Stimulated activated CD4-positive, alpha-beta T cell treated with anti-CD3 and anti-CD28 coated beads, Interleukin-1b, Interleukin-23, amount 100 ng/mL, for 24 hours (primary cell): ENCODE measurements at places on chromosomes 16 and 17.

DNA sequence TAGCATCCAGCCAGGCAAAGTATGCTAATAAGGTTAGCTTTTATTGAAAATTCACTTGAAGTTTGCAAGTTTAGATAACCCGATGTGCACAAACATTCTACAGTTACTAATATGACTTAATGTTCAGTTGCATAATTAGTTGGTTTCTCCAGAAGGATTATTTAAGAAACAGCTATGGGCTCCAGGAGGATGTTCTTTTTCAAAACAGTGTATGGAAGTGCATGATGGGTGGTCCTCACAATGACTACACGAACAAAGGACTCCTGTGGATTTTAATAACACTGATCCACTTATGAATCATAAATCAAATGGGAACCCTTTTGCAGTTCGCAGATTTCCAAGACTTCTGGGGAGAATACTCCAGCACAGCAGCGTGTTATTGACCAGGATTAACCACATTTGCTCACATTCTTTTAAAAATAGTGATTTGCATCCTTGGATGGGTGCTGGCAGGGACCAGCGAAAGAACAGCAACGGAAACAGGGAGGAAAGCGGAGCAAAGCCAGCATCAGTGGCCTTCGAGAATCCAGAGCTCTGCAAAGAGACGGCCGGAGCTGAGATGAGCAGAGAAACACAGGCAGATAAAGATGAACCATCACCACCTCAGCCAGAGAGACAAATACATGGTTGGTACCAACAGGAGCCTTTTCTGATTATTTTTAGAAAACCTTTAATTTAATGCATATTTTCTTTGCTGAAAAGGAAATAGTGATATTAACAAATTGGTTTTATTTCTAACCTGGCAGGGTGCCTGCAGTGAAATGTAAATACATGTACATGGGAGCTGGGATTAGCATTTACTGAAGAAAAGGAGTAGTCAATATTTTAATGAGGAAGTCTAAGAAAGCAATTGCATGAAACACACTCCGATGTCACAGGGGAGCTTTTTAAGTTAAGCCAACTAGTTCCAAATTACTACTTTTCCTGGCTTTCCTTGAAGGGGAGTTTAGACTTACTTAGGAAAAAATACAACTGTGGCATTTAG, 623.2 kb upstream of the ZFHX3 start:
- DNase-seq: no peak

DNA sequence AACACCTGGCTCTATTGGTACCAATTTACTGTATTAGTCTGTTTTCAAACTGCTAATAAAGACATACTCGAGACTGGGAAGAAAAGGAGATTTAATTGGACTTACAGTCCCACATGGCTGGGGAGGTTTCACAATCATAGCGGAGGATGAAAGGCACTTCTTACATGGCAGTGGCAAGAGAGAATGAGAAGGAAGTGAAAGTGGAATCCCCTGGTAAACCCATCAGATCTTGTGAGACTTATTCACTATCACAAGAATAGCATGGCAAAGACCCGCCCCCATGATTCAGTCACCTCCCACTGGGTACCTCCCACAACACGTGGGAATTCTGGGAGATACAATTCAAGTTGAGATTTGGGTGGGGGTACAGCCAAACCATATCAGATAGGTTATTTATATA, 22.6 kb upstream of the GOSR1 start:
- no peak for DNase-seq

DNA sequence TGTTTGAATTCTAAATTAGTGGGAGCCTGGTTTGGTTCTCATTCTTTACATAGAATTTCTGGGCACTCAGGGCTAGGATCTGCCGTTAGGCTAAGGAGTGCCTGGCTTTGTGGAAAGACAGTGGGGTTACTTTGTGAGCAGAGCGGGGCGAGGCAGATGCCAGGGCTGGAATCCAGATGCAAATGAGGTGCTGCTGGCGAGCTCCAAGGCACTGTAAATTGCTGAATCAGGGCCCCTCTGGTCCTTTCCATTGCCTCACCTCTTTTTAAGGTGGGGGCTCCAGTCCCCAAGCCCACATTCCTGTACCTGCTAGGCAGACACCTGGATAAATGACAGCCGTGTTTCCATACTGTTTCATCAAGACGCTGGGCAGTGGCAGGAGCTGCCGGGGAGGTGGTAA, 33.8 kb downstream of the PIPOX start:
- DNase-seq: no peak

- DNase-seq: no peak
Observed at GRCh38 chr16:85057212-85057889, 29.8 kb downstream of the KIAA0513 start.

DNA sequence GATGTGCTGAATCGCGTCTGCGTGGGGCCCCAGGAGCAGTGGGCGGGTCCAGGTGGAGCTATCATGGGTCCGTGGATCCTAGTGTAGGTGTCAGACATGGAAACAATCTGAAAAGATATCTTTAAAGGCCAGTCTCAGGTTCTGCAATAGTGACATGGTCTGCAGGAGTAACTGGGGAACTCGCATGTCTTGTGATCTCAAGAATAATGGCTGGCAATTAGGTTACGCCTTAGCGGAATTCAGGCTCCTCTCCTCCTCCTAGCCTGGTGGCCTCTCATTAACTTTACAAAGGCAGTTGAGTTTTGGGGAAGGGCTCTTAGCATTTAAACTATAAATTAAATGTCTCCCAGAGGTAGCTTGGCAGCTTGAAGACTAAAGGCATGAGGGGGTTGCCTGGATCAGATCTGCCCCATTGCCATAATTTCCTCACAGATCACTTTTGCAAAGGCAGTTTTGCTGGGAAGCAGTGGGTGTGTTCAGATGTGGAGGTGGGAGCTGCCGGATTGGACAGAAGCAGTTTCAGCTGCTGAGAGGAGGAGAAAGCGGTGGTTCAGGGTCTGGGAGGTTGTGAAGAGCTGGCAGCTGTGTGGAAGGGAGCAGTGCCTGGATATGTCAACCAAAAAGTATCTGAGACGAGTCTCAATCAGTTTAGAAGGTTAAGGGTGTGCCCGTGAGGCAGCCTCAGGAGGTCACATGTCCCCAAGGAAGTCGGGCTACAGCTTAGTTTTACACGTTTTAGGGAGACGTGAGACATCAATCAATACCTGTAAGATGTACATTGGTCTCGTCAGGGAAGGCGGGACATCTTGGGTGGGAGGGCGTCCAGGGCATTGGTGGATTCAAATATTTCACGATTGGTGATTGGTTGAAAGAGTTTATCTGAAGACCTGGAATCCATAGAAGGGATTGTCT, 2.7 kb downstream of the TBCD start:
- no peak for DNase-seq

- DNase-seq: no peak
Observed at GRCh38 chr16:5433587-5433986, 336.0 kb upstream of the EEF2KMT start.

GRCh38 chr17:64506201-64506575, at the start of gene DDX5:
Gene DDX5, minus strand, starts transcription at chr17:64506289. Its CDS starts 170 bp downstream, at chr17:64506119.
- peak; percentile 96 for DNase-seq

- peak; percentile 2 for DNase-seq
Observed at GRCh38 chr16:11914210-11915113, 1.3 kb downstream of the GSPT1 start.

- DNase-seq: no peak
Observed at GRCh38 chr16:21160276-21160675, 1.8 kb downstream of the LDAF1 start.

DNA sequence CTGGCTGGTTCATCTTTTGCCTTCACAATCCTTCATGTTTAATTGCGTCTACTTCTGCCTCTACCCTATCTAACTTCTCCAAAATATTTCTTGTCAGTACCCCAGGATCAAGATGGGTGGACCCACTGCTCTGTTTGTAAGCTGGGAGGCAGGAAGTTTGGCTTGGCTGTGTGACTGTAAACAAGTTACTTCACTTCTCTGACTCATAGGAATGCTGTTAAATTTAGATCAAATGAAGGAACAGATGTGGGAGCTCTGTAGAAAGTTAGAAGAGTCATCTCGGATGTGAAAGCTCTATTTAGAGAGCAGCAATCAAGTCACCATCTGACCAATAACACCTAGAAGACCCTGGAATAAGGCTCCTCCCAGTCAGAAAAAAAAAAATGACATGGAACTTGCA, 55.2 kb upstream of the MRTFB start:
- DNase-seq: no peak

DNA sequence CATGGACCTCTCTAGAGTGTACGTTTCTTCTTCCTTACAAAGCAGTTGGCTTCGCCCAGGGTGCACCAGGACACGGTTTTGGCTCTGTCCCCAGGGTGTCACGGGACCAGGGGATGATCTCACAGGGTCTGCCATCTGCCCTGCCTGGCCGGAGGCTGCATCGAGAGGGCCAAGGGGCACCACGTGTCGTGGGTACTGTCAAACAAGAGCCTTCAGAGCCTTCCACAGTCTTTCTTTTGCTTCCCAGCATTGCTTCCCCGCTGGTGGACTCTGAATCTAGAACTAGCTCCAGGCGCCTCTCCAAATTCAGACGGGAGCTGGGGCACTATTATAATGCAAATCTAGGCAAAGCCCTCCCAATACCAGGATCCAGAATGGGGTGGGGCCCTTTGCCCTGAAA, 47.9 kb downstream of the MAPT start:
- no peak for DNase-seq
